ENCODE measurements at places on chromosomes 4 and X.

DNA sequence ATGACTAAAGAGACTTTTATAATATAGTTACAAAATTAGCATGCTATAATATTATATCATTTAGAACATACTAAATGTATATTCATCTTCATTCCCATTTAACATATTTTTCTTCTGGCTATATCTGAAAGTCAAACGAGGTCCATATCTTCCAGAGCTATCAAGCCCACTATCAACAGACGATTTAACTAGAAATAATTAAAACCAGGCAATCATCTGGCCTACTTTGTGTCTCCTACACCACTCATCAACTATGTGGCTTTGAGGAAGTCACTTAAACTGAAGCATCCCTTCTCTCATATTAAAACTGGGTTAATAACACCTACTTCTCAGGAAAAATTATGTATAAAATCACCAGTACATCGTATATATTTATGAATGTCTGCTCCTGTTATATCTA, 1330.5 kb upstream of the PABPC4L start:
- DNase-seq: no peak

DNA sequence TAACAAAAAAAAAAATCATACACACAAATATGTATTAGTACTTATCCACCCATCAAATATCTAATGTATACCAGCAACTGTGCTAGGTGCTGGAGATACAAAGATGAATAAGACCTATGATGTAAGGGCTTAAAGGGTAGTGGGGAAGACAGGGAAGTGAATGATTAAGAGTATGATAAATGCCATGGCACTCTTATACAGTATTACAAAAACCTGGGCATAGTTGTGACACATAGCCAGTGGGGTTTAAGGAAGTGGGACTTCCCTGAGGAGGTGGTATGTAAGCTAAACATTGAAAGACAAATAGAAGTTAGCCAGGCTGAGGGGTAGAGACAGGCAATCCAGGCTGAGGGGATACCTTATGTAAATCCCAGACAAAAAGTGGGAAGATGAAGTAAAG, 23.5 kb downstream of the CHM start:
- DNase-seq: no peak

- DNase-seq: no peak
Observed at GRCh38 chr4:163808011-163808410, 313.5 kb downstream of the TMA16 start.

DNA sequence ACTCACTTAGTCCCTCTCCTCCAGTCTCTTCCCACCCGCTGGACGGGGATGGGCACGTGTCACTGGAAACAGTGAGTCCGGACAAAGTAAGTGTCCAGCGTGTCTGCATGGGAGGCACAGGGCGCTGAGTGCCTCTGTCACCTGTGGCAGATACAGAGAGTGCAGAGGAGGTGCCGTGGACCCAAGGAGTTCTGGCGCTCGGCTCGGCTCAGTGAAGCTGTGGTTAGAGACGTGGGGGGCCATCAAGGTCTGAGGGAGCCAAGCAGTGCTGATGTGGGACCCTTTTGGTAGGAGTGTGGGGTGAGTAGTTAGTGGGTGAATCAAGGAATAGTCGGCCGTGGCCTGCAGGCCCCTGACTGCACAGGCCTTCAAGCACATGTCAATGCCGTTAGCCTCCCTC, 40.1 kb upstream of the MSANTD1 start:
- DNase-seq: no peak

DNA sequence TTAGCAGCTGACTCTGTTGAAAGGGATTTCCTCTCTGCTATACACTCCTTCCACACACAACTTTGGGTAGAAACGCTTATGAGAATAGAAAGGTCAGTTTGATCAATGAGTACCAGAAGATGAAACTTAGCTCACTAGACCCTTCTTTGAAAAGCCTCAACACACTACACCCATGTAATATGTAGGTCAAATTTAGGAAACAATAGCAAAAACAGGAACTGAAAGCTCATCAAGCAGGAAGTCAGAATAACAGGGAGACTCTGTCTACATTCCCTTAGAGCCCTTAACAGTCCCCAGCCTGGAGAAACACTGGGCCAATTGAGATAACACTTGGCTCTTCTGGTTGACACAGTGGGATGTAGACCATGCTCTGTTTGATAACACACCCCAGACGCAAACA, 30.7 kb downstream of the SRPX2 start:
- no peak for DNase-seq

GRCh38 chrX:19972984-19973383, 17.9 kb downstream of the BCLAF3 start:
- DNase-seq: no peak

GRCh38 chr4:159206427-159206871, 103.6 kb downstream of the RAPGEF2 start:
- no peak for DNase-seq

GRCh38 chr4:13511101-13511500, 27.0 kb upstream of the RAB28 start:
- DNase-seq: no peak

GRCh38 chrX:46185923-46186810, 359.1 kb downstream of the ZNF674 start:
- DNase-seq: no peak

DNA sequence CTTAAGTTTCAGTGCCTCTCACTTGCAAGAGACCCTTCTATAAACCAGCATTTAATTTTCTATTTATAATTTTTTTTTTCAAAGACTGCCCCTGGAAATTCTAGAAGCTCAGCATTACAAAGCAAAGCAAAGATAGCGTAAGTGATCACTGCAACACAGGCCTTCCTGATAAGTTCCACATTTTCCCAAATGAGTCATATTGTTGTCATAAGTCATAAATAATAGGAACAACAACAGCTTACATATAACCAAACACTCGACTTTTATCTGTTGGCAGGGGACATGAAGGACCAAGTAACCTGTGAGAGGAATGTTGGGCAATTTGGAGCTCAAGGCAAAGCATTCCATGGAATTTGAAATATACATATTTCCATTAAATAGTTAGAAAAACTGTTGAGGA, 815.5 kb downstream of the DMD start:
- no peak for DNase-seq

DNA sequence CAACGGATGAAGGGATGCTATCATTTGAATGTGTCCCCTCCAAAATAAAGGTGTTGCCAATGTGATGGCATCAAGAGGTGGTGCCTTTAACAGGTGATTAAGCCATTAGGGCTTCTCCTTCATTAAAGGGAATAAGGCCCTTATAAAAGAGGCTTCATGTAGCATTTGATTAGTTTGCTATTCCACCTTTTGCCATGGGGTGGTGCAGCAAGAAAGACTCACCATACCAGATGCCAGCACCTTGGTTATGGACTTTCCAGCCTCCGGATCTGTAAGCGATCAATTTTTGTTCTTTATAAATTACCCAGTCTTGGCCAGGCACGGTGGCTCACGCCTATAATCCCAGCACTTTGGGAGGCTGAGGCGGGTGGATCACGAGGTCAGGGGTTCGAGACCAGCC, 7.9 kb upstream of the SLC25A43 start:
- no peak for DNase-seq

DNA sequence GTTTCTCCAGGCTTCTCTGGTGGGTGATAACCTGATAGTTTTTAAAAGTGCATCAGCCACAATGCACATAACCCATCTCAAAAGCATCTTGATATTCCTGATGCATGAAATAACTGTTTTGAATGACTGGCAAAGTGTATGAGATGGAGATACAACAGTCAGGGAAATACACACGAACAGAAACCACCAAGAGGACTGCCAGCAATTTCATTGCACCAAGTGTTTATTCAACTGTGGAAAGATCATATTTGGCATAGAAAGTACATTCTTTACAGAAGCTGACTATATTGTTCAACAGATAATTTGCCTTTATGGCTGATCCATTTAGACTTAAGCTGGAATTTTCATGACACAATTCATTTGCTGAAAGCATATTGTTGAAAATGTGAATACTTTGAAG, 139.5 kb downstream of the SLIT2 start:
- DNase-seq: peak; percentile 23

- no peak for DNase-seq
Observed at GRCh38 chr4:14528918-14529317, 473.4 kb upstream of the CPEB2 start.

GRCh38 chr4:168942985-168943384, 67.1 kb downstream of the CBR4 start:
- DNase-seq: no peak

GRCh38 chr4:156422576-156422975, 468.9 kb upstream of the CTSO start:
- no peak for DNase-seq

- DNase-seq: no peak
Observed at GRCh38 chr4:54077812-54078211, 13.4 kb upstream of the CHIC2 start.

DNA sequence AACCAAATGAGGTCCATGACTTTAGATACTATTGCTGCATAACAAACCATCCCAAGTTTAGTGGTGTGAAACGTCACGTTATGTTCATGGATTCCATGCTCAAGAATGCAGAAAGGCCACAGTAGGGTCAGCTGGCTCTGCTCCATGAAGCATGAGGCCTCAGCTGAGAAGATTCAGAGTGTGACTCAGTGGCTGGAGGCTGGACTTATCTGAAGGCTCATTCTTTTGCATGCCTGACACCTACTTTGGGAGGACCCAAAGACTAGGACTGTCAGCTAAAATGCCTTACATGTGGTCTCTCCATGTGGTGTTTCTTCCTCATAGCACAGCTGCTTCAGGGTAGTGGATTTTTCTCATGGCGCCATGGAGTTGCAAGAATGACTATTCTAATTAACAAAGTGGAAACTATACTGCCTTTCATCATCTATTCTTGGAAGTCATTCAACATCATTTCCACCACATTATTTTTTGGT, 11.5 kb upstream of the CCDC149 start:
- DNase-seq: no peak

DNA sequence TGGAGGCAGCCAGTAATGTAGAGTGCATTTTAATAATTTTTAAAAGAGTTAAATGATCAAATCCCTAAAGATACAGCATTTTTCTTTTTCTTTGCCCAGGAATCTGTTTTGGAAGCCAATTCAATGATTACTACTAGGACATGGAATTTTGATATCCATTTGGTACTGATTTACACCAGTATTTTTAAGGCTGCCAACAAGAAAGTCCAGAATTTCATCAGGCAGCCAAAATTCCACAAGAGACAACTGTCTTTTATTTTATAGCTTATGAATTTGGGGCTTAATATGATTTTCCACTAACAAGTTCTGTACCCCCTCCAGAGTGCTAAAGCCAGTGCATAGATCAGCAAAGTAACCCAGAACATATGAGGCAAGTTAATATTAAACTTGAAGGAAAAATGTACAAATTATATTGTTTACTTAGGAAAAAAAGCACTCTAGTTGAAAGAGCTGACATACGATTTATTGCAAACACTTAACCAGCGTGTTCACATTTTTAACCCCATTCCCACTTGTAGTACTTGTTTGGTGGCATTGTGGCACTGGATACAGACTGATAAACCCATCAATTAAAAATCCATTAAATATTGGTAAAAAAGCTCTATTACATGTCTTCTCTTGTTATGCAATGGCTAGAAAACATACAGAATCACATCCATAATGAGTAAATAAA, 259.7 kb downstream of the DCHS2 start:
- DNase-seq: no peak

- DNase-seq: no peak
Observed at GRCh38 chr4:183173580-183174526, 74.8 kb downstream of the WWC2 start.

GRCh38 chr4:5034206-5034605, 14.9 kb upstream of the CYTL1 start:
- no peak for DNase-seq

DNA sequence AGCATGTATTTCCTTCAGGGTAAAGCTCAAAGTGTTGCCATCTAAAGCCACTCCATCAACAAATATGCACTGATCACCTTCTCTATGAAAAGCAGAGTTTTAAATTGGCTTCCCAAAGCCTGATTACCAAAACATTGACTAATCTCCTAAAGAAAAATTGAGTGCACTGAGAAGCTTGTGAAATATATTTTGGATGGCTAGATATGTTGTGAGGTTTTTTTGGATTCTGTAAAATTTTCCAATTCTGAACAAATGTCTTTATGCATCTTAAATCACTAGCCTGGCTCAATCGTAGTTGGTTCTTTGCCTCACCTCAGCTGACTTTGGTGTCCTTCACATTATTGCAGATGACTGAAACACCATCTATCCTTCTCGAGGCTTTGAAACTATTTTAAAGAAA, 14.9 kb upstream of the EXOSC9 start:
- no peak for DNase-seq

- no peak for DNase-seq
Observed at GRCh38 chrX:153908219-153908860, 3.9 kb downstream of the AVPR2 start.

- DNase-seq: no peak
Observed at GRCh38 chr4:14701896-14702295, 300.4 kb upstream of the CPEB2 start.

DNA sequence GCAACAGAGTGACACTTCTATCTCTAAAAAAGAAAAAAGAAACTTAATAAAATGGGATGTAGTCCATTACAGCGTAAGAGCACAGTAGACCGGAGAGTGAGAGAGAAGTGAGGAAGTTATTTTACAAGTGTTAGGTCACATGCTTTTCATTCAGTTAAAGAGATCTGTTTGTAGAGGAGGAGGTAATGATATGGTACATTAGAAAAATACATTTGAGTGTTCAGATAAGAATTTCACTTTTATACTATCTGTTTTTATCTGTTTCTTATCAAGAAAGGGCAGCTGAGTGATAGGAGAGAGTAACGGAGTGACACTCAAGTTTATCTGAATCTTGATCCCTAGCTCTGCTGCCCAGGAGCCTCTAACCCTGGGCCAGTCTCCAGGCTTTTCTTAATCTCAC, 38.9 kb downstream of the FNIP2 start:
- DNase-seq: no peak

- no peak for DNase-seq
Observed at GRCh38 chr4:90121676-90122354, 5.4 kb upstream of the CCSER1 start.

DNA sequence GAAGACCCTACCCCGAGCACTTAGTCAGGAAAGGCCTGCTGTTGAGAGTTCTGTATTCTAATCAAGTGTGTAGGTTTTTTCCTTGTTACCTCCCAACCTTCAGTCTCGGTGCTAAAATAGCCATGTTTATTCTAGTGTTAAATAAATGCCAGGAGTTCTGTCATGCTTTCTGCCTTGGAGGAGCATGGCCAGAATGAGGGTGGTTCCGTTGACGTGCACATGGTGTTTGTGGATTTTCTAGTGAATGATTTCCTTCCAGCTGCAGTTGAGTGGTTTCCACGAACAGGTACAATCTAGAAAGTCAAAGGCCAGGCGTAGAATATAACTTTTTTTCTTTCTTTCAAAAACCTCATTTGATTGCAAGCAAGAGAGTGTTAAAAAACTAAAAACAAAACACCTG, 21.0 kb downstream of the TRMT44 start:
- no peak for DNase-seq

DNA sequence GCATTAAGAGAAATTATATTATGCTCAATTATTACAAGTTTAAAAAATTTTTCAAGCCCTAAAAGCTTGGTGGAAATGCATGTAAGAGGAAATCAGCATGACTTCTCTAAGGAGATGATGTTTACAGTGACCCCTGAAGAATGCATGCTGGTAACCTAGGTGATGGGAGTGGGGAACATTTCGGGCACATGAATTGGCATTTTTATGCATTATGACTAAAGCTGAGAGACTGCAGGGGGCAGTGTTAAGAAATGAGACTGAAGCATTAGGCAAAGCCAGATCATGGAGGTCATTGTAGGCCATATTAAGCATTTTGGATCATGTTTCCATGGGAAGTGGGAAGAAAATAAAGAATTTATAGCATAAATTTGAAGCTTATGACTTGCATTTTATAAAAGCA, 421.3 kb downstream of the FAT4 start:
- DNase-seq: no peak
